ENCODE measurements at places on chromosomes 11 and 22. TPM values are rescaled to one million over a fixed set of nuclear protein-coding genes. Genes with fewer than 3 reads are reported as not detected.

KDM4E gene
- total RNA-seq = not detected

ACR gene
- total RNA-seq = 0.27 TPM

ELF5 gene
- total RNA-seq = not detected

MEN1 gene
- 15.1 TPM for total RNA-seq

SRPRA gene
- total RNA-seq = 40.0 TPM

LRRC56 gene
- 0.47 TPM for total RNA-seq

DBX1 gene
- not detected for total RNA-seq

SSTR3 gene
- total RNA-seq = not detected

ABTB2 gene
- total RNA-seq = 3.7 TPM

RAB38 gene
- total RNA-seq = 2.7 TPM

SLC22A25 gene
- total RNA-seq = not detected

ZNF70 gene
- total RNA-seq = 1.9 TPM

HOATZ gene
- total RNA-seq = not detected

PDE2A gene
- total RNA-seq = 10.2 TPM

GTSE1 gene
- 3.6 TPM for total RNA-seq

BRMS1 gene
- 65.0 TPM for total RNA-seq

ANO5 gene
- total RNA-seq = 1.2 TPM

OR51F1 gene
- total RNA-seq = not detected

LMO1 gene
- not detected for total RNA-seq

RASD2 gene
- under 0.01 TPM for total RNA-seq

KCNK7 gene
- total RNA-seq = 0.18 TPM

OR5B12 gene
- not detected for total RNA-seq

GRM5 gene
- total RNA-seq = 0.18 TPM

BTBD18 gene
- total RNA-seq = not detected

OR2AG1 gene
- not detected for total RNA-seq

TRIM48 gene
- total RNA-seq = not detected

SPA17 gene
- 7.5 TPM for total RNA-seq

OR52M1 gene
- not detected for total RNA-seq

SPTBN2 gene
- 21.5 TPM for total RNA-seq

CHRNA10 gene
- total RNA-seq = 0.66 TPM

CHRM1 gene
- total RNA-seq = not detected

BDNF gene
- total RNA-seq = 16.0 TPM

ATP5MG gene
- 166 TPM for total RNA-seq

GRIK4 gene
- 0.18 TPM for total RNA-seq

NUP50 gene
- total RNA-seq = 56.7 TPM

TESMIN gene
- 0.54 TPM for total RNA-seq

DLG2 gene
- total RNA-seq = 0.54 TPM

P2RY6 gene
- 0.09 TPM for total RNA-seq

SYCE3 gene
- total RNA-seq = not detected

KCNJ11 gene
- total RNA-seq = 0.18 TPM

ARHGAP42 gene
- 2.0 TPM for total RNA-seq

ANGPTL5 gene
- total RNA-seq = not detected

OR8B8 gene
- total RNA-seq = not detected

CEP126 gene
- 0.66 TPM for total RNA-seq

KDELR3 gene
- 36.0 TPM for total RNA-seq

SPCS2 gene
- total RNA-seq = 32.2 TPM

MOGAT2 gene
- total RNA-seq = not detected
